ENCODE measurements at places on chromosomes 2 and 18.
A peak's percentile ranks its signal among the peaks of the same experiment; 100 is the strongest.

- DNase-seq = no peak
These were observed 32.6 kb downstream of the MAP2 start for GRCh38 chr2:209456489-209456888.

GRCh38 chr2:3677436-3677835, 19.4 kb downstream of the ALLC start:
- no peak for DNase-seq

DNA sequence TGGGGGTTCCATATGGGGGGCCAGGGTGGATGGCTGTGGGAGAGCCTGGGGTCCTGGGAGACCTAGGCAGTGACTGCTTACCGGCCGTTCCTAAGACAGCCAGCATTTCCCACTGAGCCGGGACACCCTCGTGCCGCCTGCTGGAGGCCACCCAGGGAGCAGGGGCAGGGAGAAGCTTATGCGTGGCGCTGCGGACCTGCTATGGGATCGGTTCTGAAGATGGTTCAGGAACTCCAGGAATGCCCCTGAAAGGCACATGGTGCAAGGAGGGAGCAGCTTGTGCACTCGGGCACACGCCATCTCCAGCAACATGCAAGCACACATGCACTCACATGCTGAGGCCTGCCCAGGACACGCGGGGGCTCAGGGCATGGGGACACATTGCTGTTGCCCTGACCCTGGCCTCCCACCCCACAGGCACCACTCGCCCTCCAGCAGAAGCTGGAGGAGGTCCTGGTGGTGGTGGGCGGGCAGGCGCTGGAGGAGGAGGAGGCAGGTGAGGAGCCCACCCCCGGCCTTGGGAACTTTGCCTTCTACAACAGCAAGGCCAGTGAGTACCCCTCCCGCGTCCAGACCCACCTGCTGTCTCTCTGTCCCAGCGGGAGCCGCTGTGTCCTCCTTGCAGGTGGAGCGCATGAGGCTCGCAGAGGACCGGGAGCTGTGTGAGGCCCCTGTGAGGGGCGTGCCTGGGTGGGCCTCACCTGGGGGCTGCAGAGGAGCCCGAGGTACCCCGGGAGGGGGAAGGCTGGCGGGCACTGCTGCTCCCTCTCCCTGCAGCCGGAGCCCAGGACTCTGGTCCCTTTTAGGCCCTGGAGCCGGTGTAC, 4.1 kb downstream of the KLHL30 start:
- no peak for DNase-seq

DNA sequence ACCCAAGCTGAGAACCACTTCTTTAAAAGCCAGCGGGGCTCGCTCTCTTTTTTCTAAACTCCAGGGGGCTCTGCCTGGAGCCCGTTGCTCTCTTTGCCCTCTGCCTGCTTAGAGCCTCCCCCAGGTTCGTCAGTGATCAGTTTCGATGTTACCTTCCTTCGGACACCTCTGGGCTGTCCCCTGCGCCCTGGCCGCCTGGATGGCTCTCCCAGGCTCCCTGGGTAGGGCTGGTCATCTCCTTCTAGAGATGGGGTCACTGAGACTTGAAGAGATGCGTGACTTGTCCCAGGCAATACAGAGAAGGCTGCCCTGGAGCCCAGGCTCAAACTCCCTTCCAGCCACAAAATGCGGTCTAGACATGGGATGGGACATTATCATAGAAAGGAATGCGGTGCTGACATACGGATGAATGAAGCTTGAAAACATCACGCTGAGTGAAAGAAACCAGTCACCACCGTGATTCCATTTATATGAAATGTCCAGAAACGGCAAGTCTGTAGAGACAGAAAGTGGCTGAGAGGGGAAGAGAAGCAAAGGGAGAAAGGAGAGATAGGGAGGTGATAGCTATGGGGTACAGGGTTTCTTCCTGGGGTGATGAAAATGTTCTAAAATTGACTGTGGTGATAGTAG, 14.6 kb downstream of the KCNF1 start:
- peak; percentile 46 for DNase-seq

GRCh38 chr2:102144128-102144527, 1.6 kb downstream of the IL1R1 start:
- DNase-seq = no peak

DNA sequence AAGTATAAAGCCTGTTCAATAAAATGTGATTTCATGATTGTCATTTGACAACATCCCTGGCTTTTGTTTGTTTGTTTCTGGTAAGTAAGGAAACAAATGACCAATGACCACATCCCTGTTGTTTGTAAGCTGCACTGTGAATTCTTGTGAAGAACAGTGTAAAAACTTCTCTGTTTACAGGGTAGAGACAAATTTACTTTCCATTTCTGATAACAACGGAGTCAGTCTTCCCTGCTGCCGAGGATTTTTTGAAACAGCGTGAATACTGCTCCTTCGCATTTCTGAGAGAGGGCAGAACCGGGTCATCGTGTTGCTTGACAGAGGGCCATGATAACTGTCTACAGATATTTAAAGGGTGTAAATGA, 38.4 kb upstream of the CTAGE1 start:
- DNase-seq = no peak

GRCh38 chr18:14925281-14925709, 177.3 kb downstream of the ANKRD30B start:
- no peak for DNase-seq

GRCh38 chr2:214215107-214215506, 195.7 kb upstream of the VWC2L start:
- DNase-seq = no peak

DNA sequence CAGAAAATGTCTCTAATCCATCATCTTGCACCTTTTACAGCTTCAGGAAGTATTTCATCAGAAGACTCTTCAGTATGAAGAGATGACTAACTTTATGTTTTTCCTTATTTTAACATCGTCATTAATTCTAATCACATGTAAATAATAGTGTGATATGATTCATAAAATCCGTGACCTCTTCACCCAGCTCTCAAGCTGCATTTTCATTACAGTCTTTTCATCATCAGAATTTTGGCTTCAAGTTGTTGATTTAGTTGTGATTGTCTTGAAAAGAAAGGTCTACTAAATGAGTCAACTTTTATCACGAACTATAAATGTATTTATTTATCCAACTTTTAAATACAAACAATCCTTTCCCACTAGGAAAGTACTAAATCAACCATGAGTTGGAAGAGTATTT, 410.3 kb downstream of the LRP1B start:
- no peak for DNase-seq

DNA sequence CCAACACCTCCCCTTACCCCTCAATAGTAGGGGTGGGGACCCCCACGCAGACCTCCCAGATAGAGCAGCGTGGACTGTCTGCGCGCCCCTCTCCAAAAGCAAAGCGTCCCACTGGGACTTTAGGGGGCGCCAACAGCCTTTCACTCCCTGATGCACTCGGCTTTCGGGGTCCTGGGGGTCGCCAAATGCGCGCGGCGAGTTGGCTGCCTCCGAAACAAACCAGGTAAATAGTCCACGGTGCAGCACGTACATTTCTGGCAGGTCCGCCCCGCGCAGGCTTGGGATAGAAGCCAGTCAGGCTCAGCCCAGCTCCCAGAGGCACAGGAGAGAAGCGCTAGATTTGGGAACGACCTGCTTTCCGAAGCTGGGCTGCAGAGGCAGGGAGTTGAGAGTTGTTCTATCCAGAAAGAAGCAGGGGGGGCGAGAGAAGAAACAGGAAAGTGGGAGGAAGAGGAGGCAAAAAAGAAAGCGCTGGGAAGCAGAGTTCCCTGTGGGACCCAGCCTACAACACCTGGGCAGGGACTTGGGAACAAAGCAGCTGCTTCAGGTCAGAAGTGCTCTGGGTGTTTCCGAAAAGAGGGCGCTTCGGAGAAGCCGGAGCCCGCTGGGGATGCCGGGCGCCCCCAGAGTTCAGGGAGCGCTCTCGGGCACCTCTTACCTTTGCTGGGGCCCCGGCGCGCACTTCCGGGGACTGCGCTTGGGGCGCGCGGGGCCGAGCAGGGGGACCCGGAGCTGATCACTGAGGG, 544 bp downstream of the EVA1A start:
- no peak for DNase-seq

- DNase-seq = no peak
These were observed 65.8 kb downstream of the ETAA1 start for GRCh38 chr2:67462738-67463496.

GRCh38 chr2:205644018-205644417, 38.3 kb upstream of the NRP2 start:
- DNase-seq = no peak

DNA sequence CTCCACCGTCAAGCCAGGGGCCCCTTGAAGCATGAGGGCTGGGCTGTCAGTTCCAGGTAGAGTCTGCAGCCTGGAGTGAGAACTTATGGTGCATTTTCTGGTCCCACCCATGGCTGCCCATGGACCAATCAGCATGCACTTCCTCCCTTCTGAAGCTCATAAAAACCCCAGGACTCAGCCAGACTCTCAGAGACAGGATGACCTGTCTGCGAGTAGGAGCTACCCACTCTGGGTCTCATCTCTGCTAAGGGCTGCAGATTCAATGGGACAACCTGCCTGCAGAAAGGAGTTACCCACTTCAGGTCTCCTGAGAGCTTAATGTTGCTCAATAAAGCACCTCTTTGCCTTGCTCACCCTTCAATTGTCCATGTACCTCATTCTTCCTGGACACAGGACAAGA, 9.4 kb upstream of the DUSP19 start:
- no peak for DNase-seq

DNA sequence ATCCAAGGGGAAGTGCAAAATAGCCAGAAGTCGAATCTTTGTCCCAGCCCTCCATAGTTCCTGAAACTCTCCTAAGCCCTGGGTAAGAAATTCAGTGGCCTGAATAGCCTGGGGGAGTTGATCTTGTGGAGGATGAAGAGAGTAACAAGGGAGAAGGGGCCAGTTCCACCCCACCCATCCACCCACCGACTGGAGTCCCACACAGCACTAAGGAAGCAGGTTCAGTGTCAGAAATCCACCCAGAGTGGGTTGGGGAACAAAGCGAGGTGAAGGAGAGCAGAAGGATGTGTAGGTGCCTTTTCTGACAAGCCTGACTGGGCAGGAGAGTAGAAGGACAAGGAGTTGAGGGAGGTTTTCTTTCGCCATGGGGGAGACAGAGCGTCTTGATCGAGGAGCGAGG, 136.8 kb downstream of the SMAD2 start:
- DNase-seq = no peak

DNA sequence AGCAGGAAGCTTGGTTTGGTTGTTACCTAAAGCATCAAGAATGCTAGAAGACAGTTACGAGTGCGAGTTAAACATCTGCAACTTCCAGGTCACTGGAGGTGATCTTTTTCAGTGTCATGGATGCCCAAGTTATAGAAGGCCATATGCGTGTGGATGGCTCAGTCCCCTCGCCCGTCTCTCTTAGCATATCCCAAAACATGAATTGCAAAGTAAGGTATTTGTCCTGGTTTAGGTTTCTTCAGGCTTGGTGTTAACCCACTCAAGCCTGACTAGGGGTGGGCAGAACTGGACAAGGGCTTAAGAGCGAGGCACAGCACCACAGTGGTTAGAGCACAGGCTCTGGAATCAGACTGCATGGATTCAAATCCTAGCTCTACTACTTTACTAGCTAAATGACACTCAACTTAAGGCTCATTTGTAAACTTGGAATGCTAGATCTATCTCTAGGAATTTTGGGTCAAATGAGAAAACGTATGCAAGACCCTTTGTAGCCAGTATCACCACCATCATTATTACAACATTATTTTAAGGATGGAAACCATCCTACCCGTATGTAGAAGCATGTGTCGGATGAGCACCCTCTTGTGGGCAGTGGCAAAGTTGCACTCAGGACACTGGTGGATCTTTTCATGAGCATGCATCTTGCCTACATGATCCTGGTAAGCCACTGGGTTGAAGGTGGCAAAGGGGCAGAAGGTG, 11.2 kb downstream of the ZNF142 start:
- no peak for DNase-seq

GRCh38 chr2:240229603-240230235, 89.3 kb upstream of the OTOS start:
- no peak for DNase-seq

GRCh38 chr2:98463988-98464771, 19.5 kb downstream of the INPP4A start:
- peak; percentile 61 for DNase-seq

DNA sequence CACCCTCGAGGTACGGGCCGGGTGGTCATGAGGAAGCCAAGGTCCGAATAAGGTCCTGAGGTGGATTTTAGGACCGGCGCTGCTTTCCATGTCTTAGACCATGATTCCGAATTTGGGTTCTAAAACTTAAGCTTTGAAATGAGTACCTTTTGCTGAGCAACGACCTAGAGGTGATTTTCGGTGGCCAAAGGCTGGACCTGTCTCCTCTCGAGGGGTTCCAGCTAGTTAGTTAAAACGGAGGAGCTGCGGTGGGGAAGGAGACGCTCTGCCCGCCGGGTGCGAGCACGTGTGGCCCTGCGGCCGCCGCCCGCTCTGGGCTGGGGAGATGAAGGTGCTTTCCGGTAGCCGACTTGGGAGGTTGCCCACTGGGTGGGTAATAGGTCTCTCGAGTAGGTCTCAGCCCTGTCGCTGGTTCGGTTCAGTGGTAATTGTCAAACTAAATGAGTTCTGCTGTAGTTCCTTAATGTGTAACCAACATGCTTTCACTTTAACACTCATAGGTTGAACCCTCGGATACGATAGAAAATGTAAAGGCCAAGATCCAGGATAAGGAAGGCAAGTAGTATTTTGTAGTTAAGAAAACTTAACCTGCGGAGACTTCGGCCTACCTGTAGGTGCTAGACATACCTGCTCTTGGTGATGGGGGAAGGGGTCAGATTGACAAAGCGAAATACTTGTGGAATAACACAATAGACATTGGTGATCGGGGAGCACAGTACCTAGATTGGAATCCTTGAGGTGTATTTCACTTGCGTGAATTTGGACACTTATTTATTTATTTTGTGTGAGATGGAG, 572 bp downstream of the RPS27A start:
- DNase-seq = no peak

GRCh38 chr2:88751768-88752167, 60.3 kb downstream of the RPIA start:
- DNase-seq = no peak

DNA sequence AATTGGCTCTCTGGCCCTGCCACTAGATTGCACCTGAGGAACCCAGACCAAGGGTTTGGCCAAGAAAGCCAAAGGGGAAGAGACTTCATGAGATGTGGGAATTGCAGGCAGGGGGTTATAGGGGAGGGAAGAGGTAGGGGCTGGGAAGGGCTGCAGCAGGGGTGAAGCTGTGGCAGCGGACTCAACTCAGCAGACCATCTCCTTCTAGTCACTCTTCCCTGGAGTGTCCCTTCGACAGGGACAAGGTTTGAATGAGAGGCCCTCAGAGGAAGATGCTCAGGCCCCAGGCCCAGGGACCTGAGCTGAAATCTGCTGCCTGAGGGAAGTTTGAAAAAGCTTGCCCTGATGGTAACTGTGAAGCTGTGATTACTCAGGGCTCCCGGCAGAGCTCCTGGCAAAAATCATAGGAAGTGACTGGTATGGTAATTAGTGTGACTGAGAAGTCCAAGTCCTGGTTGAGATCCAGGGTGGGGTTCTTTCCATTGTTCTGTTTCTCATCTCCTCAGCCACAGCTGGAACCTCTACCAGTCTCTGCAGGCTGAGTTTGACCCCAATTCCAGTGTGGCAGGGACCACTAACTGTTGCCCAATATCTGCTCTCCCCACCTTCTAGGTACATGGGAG, 300.9 kb downstream of the CYP26B1 start:
- no peak for DNase-seq

GRCh38 chr2:121033461-121033996, 251.5 kb downstream of the TFCP2L1 start:
- DNase-seq = no peak
